ENCODE measurements at places on chromosomes 4 and X.

GRCh38 chr4:87622303-87622702 lies 14.0 kb downstream of the DSPP start:
- DNase-seq: no peak

- DNase-seq: no peak
Observed at GRCh38 chr4:38082021-38082420, 121.8 kb downstream of the PTTG2 start.

DNA sequence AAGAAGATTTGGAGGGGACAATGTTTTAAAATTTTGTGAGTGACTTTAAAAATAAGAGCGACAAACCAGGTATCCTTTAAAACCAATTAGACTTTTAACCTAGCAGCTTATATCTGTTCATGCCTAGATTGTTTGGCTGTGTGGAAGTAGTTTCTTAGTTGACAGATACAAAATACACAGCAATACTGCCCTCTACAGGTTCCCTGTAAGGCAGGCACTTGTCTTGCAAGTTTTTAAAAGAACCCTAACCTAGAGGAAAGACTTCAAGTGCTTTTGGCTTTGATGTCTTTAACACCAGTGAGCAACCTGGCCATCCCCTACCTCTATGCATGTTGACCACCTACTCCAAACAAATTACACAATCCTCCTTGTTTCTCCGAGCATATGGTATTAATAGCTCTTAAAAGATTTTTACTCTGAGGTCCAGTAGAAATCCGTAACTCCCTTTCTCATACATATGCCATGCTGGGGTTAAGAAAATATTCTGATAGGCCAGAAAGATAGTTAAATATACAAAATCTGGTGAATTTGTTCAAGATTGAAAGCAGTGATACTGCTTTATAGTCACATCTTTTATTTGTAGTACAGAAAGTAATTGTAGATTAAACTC lies 273.0 kb downstream of the ARHGAP24 start:
- peak; percentile 18 for DNase-seq

- no peak for DNase-seq
Observed at GRCh38 chr4:123580981-123581664, 184.5 kb downstream of the SPRY1 start.

DNA sequence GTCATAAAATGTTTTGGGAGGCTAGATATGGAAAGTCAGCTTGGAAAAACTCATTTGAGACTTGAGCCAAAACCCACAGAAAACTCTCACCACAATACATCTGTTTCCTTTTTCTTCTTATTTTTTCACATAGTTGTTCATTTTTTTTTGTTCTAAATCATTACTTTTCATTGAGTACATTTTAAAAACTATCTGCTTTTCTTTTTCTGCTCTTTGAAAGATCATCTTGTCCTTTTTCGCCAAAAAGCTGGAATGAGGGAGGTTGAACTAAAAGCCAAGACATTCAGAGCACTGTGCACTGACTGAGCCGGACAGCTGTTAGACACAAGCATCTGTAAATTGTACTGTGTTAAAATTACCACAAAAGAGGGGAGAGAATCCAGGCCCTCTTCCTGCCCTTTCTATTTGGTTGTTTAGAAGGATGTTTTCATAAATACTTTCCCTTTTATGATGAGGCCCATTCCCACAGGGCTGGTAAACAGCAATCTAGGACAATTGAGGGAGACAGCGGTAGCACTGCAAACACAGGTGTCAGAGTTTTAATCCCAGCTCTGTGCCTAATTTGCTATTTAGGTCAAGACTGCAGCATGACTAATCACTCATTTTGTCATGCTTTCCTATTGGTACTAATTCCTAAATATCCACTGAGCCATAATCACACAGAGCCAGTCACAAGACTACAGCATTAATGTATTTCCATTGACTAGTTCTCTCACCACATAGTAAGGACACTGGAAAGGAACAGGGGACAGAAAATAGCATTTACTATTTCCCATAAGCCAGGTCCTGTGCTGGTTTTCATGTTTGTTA lies 7.3 kb upstream of the RNF150 start:
- no peak for DNase-seq

GRCh38 chr4:40454816-40455215 lies 119.7 kb downstream of the CHRNA9 start:
- no peak for DNase-seq

GRCh38 chr4:71206763-71207162 lies 132.1 kb upstream of the SLC4A4 start:
- peak; percentile 39 for DNase-seq

- no peak for DNase-seq
Observed at GRCh38 chr4:78618436-78618835, 66.9 kb downstream of the ANXA3 start.

- DNase-seq: peak; percentile 13
Observed at GRCh38 chr4:73740353-73740778, at the start of gene CXCL8. CXCL8 (plus strand) TSS chr4:73740569; CDS start chr4:73740659, 90 bp downstream.

DNA sequence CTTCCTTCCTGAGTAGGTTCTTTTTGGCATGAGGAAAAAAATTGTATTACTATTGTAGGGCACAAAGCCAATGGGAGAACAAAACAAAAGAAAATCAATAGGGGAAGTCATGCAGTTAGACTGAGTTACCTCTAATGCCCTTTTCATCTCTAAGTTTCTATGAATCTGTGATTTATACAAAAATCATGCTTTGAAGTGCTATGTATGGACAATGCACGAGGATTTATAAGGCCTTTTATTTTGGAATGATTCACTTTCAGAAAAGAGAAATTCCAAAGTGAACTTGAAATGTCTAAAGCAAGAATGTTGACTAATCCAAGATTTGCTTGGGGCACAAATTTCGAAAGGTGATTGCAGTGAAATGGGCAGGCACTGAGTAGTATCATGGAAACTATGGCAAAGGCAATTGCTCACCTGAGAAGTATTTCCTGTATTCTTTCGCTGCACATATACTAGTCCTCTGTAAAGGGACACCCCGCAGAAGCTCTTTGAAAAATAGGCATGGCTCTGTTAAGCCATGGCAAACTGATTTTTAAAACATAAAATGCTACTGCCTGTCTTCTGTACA lies 52.8 kb downstream of the ADGRG4 start:
- no peak for DNase-seq

- DNase-seq: no peak
Observed at GRCh38 chrX:111830571-111830970, 45.4 kb upstream of the TRPC5OS start.

GRCh38 chr4:114698231-114698630 lies 99.6 kb downstream of the UGT8 start:
- DNase-seq: no peak

- DNase-seq: no peak
Observed at GRCh38 chr4:3829956-3830773, 64.0 kb downstream of the ADRA2C start.

- no peak for DNase-seq
Observed at GRCh38 chr4:19177616-19178015, 1074.1 kb upstream of the SLIT2 start.

GRCh38 chr4:152408514-152409327 lies 127.2 kb downstream of the FBXW7 start:
- peak; percentile 12 for DNase-seq

DNA sequence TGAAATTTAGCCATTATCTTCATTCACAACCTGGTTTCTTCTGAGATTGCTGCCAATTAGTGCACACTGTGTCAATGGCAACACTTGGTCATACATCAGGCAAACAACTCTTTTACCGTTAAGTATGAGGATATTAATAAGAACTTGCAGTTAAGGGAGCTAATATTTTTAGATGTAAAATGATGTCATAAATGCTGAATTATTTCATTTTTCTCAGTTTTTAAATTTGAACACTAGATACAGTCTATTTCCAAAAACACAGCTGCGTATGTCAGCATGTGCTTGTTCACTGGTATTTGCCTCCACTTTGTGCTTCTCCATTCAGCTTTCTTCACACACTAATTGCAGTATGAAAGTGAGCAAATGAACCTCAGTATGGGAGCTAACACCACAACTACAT lies 1.6 kb downstream of the KLHL13 start:
- DNase-seq: no peak

- DNase-seq: no peak
Observed at GRCh38 chrX:3563451-3563850, 150.0 kb downstream of the PRKX start.

- DNase-seq: peak; percentile 16
Observed at GRCh38 chrX:77087529-77088169, 359.5 kb upstream of the FGF16 start.

GRCh38 chrX:5397409-5397808 lies 831.3 kb downstream of the NLGN4X start:
- DNase-seq: no peak
